CD8-positive, alpha-beta T cell (primary cell): ENCODE measurements at places on chromosomes 7 and 10.

GRCh38 chr10:110967645-110968044 lies 48.2 kb downstream of the SHOC2 start:
- no peak for DNase-seq

- no peak for DNase-seq
Measured at GRCh38 chr10:29725133-29725720, 90.5 kb upstream of the SVIL start.

DNA sequence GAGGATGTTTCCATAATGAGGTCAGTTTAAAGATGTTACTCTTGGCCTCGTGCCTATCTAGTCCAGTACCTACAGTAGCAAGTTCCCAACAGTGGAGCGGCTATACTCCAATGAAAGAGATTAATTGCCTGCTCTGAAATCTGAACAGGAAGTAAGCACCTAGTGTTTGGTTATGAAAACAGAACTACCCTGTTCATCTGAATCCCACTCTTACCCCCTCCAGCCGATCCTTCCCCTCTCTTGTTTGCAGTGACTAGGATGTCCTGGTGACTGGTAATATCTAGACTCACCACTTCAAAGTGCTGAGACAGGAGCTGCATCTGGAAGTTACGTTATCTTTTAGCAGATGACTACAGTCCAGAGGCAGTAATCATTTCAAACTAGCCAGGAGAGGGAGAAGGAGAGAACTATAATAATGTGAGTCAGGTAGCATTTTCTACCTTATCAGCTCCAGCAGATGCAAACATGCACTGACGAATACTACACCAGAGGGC lies 666.7 kb upstream of the NRP1 start:
- DNase-seq, result no peak

- DNase-seq, result no peak
Measured at GRCh38 chr7:55129541-55130394, 111.0 kb downstream of the EGFR start.

- no peak for DNase-seq
Measured at GRCh38 chr7:30842542-30843451, 68.9 kb upstream of the AQP1 start.

- no peak for DNase-seq
Measured at GRCh38 chr7:1463676-1464223, 4.5 kb upstream of the MICALL2 start.

- DNase-seq, result no peak
Measured at GRCh38 chr7:37230221-37230620, 218.4 kb downstream of the ELMO1 start.
